Anterior cingulate cortex (tissue), 58 donors: ENCODE measurements at places on chromosomes 4 and X.

- DNase-seq = no peak
Measured at GRCh38 chrX:46788902-46789301, 30.0 kb upstream of the SLC9A7 start.

GRCh38 chr4:6546681-6547447 is 28.1 kb upstream of the MAN2B2 start:
- DNase-seq = no peak

DNA sequence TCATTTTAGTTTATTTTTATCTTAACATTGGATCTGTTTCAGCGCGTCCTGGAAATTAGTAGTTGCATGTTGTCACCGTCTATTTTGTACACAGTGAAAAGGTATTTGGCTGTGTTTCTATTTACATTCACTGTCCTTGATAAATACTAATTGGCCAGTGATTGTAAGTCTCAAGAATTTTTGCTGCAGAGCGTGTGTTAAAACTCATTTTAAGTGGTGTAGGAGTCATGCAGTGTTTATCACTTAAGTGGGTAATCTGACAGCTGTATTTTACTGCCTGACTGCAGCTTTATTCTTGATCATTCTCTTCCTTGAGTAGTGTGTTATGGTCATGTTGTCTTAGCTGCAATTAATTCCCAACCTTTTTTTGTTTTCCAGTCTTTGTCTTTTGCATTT is 9.8 kb downstream of the GUCY1A1 start:
- DNase-seq = no peak

- no peak for DNase-seq
Measured at GRCh38 chr4:159607809-159608208, 504.9 kb downstream of the RAPGEF2 start.

GRCh38 chrX:7789200-7789599 is 53.8 kb upstream of the VCX start:
- DNase-seq = no peak
